ENCODE measurements at places on chromosomes 2 and 18. TPM values are rescaled to one million over a fixed set of nuclear protein-coding genes. Genes with fewer than 3 reads are reported as not detected.
A peak's percentile ranks its signal among the peaks of the same experiment; 100 is the strongest.

The AMMECR1L gene
- 16.4 TPM for total RNA-seq

The BCL2 gene
- 39.2 TPM for total RNA-seq

The SATB2 gene
- total RNA-seq = 17.5 TPM

The CIDEA gene
- total RNA-seq = not detected

The POTEE gene
- 0.09 TPM for total RNA-seq

The SKA1 gene
- 0.31 TPM for total RNA-seq

The MEP1B gene
- total RNA-seq = not detected

The NT5DC4 gene
- not detected for total RNA-seq

The KCNK3 gene
- total RNA-seq = 8.1 TPM

The HMSD gene
- 1.4 TPM for total RNA-seq

DNA sequence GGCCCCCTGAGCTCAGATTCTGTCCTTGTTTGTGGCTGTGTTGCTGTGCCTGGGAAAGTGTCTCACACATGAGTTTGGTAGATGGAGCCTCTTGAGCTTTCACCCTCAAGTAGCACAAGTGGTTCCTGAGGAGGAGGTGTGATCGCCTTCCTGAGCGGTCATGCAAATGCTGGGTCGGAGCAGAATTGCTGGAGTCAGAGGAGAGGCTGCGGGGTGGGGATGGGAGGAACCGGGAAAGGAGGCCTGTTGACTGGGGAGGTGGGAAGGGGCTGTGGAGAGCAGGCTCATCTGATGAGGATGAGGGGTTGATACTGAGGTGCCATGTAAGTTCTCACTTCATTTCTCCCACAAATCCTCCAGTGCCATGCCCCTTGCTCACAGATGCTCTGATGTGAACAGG lies 48.4 kb upstream of the ATG16L1 start:
- peak; percentile 49 for DNase-seq

DNA sequence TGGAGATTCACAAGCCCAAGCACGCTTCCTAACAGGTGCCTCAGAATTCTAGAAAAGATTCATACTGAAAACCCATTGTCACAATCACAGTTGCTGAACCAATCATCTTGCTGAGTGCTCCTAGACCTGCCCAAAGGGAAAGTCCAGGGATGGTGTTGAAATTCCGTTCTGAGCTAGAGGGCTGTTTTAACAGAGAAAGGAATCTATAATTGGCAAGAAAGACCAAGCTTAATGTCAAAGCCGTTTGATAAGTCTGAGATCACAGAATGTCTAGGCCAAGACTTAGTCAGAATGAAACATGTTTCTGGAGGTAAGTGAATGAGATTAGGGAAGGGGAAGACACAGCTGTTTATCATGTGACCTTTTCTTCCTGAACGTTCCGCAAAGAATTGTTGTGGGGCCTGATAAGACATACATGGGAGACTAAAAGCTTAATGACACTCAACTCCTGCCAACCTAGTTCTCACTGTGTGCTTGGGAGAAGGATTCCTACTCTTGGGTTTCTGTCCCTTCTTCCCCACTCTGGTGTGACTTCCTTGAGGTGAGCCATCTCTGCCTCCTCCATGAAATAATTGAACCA lies 27.5 kb downstream of the PMAIP1 start:
- DNase-seq = no peak

- DNase-seq = no peak
These were observed 454.1 kb upstream of the SALL3 start for GRCh38 chr18:78525366-78526111.

GRCh38 chr2:176682278-176682677 lies 413.0 kb downstream of the MTX2 start:
- no peak for DNase-seq

GRCh38 chr2:157887946-157888345 lies 11.8 kb upstream of the ACVR1 start:
- DNase-seq = no peak

GRCh38 chr2:150733051-150733618 lies 245.7 kb upstream of the RND3 start:
- DNase-seq = no peak

DNA sequence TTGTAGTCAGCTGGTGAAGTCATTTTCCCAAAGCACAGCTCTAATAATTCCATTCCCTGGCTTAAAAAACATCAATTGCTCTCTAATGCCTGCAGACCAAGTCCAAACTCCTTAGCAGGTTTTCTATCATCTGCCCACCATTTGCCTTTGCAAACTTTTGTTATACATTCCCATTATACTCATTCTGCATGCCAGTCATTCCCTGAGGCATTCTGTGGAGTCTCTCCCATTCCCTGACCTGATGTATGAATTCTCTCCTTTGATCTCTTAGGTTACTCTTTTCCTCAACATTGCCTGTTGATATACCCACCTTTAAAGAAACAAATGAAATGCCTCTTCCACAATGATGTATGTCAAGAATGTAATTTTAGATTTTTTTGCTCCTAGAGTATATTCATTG lies 852.0 kb upstream of the FSHR start:
- no peak for DNase-seq

DNA sequence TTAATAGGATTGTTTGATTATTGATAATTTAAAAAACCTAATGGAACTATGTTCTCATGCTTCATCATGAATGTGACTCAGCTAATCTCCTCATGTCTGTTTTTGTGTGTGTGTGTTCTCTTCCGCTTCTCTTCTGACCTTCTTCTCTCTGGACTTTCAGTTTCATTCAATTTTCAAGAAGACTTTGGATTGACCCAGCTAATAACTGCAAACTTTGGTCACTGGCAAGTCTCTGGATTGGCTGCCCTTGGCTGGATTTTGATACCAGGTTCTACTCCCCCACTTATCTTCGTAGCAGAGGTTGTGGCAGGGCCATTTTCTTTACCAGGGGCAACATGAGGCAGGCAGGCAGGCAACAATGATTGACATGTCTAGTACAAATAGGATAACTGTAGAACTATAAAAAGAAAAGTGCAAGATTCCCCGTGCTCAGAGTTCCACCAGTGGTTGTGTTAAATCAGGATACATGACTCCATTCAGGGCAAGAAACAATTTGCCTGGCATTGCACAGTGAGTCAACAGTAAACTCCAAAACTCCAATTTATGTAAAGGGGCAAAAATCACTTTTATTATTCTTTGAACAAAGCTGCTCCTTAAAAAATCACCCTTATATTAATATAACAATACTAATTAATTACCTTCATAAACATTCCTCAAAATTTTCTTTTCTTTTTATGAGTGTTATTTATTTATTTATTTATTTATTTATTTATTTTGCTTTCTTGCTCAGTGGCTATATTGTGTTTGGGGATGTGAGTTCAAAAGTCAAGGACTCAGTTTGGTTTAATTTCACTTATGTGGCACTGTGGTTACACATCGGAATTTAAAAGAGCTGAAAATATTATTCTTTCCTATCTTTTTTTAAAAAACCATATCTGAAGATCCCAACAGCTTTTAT lies 167.6 kb downstream of the RND3 start:
- no peak for DNase-seq

- no peak for DNase-seq
These were observed 137.7 kb downstream of the THNSL2 start for GRCh38 chr2:88307817-88308216.

GRCh38 chr2:4073026-4073569 lies 369.7 kb downstream of the DCDC2C start:
- no peak for DNase-seq

DNA sequence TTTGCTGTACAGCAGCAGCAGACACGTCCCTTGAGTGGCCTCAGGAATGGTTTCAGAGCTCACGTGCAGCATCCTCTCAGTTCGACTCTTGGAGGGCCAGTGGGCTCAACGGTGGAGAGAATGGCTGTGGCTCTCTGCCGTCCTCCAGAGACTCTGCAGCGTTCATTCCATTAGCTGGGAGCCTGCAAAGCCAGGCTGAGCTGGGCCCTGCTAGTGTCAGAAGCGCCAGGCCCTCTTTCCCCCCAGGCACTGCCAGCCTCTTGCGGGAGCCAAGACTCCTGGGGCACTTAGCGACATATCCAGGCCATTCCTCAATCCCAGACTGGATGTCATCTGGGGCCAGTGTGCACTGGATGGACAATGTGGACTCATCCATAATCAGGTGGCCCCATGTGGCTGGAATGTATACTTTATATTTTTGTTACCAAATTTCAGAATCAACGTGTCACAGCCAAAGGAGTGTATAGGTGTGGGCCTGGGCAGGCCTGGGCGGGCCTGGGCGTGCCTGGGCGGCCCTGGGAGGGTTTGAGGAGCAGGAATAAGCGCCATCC lies 125.1 kb upstream of the EPAS1 start:
- peak; percentile 26 for DNase-seq

DNA sequence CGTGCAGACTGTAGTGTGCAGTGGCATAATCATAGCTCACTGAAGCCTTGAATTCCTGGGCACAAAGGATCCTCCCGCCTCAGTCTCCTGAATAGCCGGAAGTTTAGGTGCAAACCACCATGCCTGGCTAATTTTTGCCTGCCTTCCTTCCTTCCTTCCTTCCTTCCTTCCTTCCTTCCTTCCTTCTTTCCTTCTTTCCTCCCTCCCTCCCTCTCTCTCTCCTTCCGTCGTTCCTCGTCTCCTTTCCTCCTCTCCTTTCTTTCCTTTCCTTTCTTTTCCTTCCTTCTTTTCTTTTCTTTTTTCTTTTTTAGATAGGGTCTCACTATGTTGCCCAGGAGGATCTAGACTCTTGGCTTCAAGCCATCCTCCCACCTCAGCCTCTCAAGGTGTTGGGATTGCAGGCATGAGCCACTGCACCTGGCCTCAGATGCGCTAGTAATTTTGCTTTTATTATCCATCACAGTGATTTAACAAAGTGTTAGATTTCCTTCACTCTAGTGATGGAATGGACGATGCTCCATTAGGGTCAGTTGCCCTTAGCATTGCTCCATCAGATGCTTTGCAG lies 6.6 kb upstream of the ANKRD29 start:
- DNase-seq = no peak

DNA sequence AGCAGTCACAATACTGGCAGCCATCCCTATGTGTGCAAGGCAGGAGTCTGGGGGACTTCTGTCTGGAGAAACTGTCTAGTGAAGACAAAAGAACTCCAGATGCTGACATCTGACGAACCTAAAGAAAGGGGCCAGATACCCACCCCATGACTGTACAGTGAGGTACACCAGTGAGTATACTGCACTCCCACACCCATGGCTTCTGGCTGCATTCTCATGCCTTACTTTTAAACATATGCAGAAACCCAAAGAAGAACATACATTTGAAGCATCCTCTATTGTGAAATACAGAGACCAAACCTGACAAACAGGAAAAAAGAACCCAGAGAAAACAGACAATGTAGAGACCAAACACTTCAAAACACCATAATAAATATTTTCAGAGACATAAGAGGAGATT lies 102.2 kb downstream of the ACTR3 start:
- no peak for DNase-seq

DNA sequence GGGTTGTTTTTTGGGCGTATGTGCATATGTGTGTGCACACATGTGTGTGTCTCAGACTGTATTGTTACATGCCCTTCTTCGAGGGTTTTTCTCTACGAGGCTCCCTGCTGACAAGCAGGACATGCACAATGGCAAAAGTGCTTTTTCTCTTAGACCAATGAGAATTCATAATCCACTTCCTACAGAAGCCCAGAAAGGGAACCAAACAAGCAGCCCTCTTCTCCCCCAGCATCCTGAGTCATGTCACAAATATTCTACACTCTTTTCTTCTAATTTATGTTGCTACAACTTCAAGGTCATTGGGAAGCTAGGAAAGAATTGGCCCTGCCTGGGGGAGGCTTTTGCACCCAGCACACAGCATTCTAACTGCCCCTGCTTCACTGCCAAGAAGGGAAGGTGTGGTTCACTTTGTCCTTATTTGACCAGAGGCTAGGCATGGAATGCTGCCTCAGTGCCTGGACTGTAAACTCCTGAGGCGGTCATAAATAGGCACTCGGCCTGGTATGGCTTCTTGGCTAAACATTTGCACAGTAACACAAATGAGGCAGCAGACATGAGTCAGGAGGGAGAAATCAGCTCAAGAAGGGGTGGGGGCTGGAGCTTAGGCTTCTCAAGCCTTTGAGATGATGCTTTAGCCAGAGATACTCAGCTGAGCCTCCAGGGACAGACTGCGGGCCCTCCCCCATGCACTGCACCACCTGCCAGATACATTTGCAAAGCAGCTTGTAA lies 92.7 kb upstream of the KLF7 start:
- peak; percentile 25 for DNase-seq

DNA sequence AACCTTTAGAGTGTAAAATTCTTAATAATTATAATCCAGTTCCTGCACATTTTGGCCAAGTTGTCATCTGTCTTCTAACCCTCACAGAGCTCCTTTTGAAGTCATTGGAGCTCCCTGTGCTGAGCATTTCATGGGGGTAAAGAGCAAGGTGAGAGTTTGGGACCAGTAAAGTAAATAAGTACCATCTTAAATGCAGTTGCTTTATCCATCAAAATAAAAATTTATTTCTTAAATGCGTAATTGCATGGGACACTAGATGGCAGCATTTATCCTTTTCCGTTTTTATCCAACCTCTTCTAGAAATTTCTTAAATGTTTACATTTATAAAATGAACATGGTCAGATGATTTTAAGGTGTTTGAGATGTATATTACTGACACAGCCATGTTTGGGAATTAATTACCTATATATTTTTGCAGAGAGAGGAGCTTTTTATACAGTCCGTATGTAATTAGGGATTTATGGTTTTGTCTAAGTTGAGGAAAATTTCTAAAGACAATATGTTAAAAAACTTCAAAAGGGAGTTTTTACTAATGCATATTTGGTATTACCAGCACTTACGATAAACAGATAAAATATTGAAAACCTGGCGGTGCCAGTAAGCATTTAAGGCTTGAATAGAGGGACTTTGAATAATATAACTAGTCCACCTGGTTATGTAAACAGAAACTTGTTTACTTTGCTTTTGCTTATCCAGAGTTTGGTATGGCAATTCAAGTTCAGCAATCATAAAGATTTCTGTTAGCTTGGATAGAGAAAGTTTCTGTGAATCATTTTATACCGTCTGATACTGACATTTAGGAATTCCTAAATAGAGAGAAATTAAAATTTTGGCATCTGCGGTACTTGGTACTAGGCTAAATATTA lies 54.5 kb downstream of the ACSL3 start:
- no peak for DNase-seq

DNA sequence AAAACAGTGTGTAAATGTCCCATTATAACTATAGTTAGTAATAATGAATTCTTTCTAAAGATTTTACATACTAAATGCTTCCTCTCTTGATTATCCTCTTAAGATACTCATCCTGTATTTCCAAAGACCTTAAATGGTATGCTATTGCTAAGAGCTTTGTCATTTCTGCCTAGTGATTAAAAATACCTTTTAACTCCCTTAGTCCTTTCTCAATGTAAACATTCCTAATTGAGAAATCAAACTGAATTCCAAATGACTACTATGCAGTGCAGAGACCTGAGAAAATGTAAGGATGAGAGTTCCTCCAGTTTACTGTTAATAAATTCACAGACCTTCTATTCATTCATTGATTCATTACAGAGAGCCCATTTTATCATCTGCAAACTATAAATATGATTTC lies 86.9 kb downstream of the SOS1 start:
- no peak for DNase-seq

DNA sequence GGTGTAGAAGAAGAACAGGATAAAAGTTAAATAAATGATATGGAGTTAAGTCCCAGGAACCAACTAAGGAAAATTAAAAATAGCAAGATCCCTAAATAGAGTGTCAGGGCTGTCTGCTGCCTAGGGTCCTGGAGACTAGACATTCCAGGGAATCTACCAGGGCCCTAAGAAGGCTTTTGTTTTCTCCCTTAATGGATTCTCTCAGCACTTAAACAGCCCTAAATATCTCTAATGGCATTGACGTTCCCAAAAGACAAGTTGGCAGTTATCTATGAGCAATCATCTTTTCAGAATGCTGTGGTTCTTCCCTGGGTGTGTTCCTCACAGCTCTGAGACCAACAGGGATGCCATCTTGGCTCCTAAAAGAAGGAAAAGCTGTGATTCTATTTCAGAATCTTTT lies 616.3 kb downstream of the EPHA4 start:
- DNase-seq = no peak

GRCh38 chr2:19362094-19362754 lies 3.8 kb upstream of the OSR1 start:
- no peak for DNase-seq
